A549 treated with DMSO at 1 μM for 4 hours (cell line): ENCODE measurements at places on chromosomes 6 and 20. TPM values are rescaled to one million over a fixed set of nuclear protein-coding genes. Genes with fewer than 3 reads are reported as not detected.

HSF2 gene
- total RNA-seq = 6.4 to 10.6 TPM (median 7.1 TPM) in 5 replicates

ATAT1 gene
- total RNA-seq = 5.1 to 6.7 TPM (median 6.0 TPM) in 5 replicates

TMEM217 gene
- total RNA-seq = 0.66 to 1.0 TPM (median 0.85 TPM) in 5 replicates

SLA2 gene
- total RNA-seq = 0.03 to 0.04 TPM in 2 of 5 replicates, not detected in the others

ADGRB3 gene
- total RNA-seq = not detected in 5 replicates

GTF2H4 gene
- 17.6 to 20.8 TPM (median 18.6 TPM) in 5 replicates for total RNA-seq

CST4 gene
- not detected in 5 replicates for total RNA-seq

CRISP2 gene
- total RNA-seq = not detected in 5 replicates

CLIC5 gene
- not detected in 5 replicates for total RNA-seq

EMILIN3 gene
- 0.25 to 0.54 TPM (median 0.43 TPM) in 5 replicates for total RNA-seq

STX11 gene
- 2.2 to 2.5 TPM (median 2.4 TPM) in 5 replicates for total RNA-seq

GPANK1 gene
- total RNA-seq = 10.7 to 15.4 TPM (median 12.2 TPM) in 5 replicates

ZNF512B gene
- total RNA-seq = 10.0 to 13.3 TPM (median 12.2 TPM) in 5 replicates

OPRM1 gene
- total RNA-seq = not detected in 5 replicates

CDKAL1 gene
- 3.3 to 3.7 TPM (median 3.5 TPM) in 5 replicates for total RNA-seq

DUSP15 gene
- 0.61 to 1.5 TPM (median 0.91 TPM) in 5 replicates for total RNA-seq

CPXM1 gene
- not detected in 5 replicates for total RNA-seq

SF3B5 gene
- 199 to 225 TPM (median 207 TPM) in 5 replicates for total RNA-seq

MRPL2 gene
- 50.9 to 60.3 TPM (median 57.7 TPM) in 5 replicates for total RNA-seq

TXLNB gene
- not detected in 5 replicates for total RNA-seq

FAM217A gene
- not detected in 5 replicates for total RNA-seq

KIAA0408 gene
- 5.9 to 7.1 TPM (median 6.5 TPM) in 5 replicates for total RNA-seq

TBXT gene
- total RNA-seq = not detected in 5 replicates

QKI gene
- 46.2 to 80.4 TPM (median 60.0 TPM) in 5 replicates for total RNA-seq

LTB gene
- total RNA-seq = 0.29 to 0.50 TPM (median 0.49 TPM) in 5 replicates

PROKR2 gene
- not detected in 5 replicates for total RNA-seq

GNMT gene
- 0.09 to 0.19 TPM (median 0.14 TPM) in 4 of 5 replicates, not detected in the other for total RNA-seq

UNC5CL gene
- 0.28 to 0.38 TPM (median 0.33 TPM) in 5 replicates for total RNA-seq

HMGN4 gene
- total RNA-seq = 60.4 to 78.0 TPM (median 75.5 TPM) in 5 replicates

CFAP61 gene
- total RNA-seq = 0.26 to 0.70 TPM (median 0.39 TPM) in 4 of 5 replicates, not detected in the other
